ENCODE measurements at places on chromosomes 1 and 21.

GRCh38 chr1:100720101-100720500 lies 559 bp downstream of the VCAM1 start:
- DNase-seq = no peak

DNA sequence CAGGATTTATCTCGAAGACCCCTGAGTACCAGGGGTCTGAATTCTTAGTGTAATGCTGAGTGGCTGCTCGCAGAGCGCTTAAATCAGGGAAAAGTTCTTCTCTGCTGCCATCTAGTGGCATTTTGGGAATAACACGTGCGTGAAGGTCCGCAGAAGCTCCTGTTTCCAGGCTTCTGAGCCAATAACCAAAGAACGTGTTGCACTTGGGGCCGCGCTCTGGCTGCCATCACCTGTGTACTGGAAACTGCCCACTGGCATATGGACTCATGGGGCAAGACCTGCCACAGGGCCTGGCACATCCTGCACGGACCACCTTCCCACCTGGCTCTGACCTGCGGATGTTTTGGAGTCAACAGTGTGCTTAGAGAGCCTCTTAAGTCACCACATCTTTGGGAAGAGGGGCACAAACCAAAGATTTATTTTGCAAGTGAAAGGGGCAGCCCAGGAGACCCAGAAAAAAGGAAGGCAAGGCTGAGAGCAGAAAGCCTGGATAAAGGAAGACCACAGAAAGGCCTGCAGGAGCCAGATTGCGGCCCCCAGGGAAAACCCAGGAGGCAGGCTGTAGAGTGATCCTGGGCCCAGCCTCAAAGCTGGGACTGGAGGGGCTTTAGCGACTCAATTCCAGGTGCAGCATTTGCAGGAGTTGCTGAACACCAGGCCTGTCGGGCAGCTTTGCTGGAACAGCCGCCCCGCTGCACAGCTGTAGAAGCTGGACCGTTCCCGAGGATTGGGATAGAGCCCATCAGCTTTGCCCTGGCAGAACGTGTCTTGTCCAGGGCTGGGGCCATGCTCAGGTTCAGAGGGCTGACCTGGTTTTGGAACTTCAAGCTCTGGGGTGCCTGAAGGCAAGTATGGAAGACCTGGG lies 13.0 kb downstream of the CHIT1 start:
- peak; percentile 11 for DNase-seq

DNA sequence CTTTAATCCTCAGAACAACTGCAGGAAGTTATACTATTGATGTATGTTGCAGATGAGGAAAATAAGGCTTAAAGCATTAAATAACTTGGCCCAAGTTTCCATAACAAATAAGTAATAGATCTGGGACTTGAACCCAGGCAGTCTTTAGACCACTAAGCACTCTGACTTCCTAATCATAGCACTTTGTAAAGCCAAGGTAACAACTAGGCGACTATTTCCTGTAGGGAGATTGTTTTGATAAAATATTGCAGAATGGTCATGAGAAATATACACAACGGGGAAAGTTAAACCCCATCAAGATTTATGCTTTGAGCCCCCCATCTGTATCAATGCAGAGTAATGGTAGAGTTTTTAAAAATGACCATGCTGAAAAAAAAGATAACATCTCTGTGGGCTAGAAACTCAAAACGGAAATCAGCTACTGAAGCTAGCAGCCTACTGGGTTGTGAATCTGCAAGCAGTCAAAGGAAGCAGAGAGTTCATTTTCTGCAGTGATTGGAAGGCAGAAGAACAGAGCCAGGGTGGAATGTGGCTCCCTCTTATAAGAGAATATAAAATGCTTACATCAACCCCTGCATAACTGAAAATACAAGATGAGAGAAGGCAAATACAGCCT lies 111.2 kb upstream of the OLIG2 start:
- no peak for DNase-seq

GRCh38 chr1:41053316-41053715 lies 31.8 kb upstream of the SLFNL1 start:
- DNase-seq = no peak

GRCh38 chr1:94864821-94865220 lies 44.7 kb downstream of the SLC44A3 start:
- DNase-seq = no peak

DNA sequence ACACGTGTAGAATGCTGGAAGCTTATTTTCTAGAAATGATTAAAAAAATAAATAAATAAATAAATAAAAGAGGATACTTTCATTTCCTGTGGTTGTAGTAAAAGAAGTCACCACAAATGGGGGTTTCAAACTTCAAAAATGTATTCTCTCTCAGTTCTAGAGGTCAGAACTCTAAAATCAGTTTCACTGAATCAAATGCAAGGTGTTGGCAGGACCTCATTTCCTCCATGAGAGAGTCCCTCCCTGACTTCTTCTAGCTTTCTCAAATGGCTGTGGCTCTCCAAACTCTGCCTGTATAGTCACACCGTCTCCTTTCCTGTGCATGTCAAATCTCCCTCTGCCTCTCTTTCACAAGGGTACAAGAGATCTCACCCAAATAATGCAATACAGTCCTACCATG lies 312.6 kb upstream of the CXADR start:
- no peak for DNase-seq

GRCh38 chr21:29689753-29690152 lies 250.0 kb downstream of the GRIK1 start:
- DNase-seq = no peak

DNA sequence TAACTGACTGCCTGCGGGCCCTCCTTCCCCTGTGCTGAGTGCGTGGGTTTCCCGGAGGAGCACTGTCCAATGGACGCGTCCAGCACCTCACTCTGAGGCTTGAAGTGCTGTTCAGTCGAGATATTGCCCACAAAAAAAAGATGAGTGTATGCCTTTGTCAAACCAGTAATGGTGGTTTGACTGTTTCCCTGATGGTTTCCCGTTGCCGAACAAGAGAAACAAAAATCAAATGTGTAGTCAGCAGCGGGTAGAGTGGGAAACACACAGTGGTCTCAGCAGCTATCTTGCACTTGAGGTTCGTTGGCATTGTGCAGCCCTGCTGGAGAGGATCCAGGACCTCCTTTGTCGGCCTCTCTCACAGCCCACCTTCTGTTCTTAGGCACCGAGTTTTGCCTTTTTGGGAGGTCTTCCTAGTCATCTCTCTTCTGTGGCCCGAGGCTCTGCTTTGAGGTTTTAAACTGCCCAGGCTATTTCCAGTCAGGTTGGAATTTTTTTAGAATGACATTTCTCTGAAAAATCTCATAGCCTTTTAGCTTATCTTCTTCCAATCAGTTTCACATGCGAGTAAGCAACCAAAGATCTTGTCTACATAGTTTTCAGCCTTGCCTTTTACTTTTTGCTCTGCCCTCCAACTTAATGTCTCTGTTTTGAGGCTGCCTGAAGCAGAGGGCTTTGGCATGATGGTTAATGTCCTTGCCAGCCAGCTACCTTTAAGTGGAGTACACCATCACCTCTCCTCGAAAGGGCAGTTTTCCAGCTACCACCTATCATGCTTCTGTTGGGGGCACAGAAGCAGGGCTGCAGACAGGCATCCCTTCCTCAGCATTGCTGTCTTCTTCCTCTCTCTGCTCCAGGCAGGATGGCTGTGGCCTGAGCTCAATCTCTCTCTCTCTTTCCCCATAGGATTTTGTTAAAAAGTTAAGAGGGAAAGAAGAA lies 132.3 kb downstream of the URB2 start:
- no peak for DNase-seq

- peak; percentile 69 for DNase-seq
Observed at GRCh38 chr1:109274533-109275476, 8.1 kb downstream of the PSRC1 start.

DNA sequence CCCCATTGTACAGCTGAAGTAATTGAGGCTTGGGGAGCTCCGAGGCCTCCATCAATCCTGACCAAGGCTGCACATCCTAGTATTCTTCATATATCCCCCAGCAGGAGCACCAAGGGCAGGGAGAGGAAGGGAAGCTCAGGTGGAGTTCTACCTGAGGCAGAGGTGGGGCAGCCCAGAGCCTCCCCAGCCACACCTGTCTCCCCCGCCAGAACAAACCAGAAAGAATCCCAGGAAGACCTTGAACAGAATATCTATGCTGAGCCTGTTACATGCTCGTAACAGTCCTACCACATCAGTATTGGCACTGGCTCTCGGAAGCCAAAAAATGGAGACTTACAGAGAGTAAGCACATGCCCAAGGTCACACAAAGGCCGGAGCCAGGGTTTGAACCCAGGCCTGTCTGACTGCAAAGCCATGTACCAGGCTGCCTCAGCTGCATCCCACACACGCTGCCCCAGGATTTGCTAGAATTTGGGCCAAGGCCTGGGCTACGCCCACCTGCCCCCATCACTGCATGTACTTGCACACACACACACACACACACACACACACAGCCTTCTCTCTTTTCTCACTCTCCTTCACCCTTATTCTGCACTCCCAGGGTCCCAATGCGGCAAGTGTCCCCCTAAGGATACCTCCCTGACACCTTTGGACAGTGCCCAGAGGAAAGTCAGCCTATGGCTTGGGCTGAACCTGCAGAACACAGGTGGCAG lies 4.5 kb downstream of the E2F2 start:
- no peak for DNase-seq

GRCh38 chr1:86460998-86461397 lies 7.7 kb upstream of the CLCA1 start:
- no peak for DNase-seq

DNA sequence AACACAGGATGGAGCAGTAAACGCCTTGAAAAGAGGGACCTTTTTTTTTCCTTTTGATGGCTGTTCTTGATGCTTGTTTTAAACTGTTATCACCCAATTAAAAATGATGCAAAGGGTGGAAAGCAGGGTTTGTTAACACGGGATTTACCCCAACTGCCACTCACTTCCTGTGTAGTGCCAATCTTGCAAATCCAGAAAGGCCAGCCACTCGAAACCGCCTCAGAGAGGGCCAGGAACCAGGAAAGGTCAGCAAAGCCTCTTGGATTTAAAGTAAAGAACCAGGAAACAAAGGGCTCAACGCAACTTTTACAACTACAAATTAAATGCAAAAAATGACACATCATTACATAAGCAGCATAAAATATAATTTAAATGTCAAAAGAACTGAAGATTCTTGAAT lies 347.4 kb downstream of the PDE4B start:
- DNase-seq = no peak

DNA sequence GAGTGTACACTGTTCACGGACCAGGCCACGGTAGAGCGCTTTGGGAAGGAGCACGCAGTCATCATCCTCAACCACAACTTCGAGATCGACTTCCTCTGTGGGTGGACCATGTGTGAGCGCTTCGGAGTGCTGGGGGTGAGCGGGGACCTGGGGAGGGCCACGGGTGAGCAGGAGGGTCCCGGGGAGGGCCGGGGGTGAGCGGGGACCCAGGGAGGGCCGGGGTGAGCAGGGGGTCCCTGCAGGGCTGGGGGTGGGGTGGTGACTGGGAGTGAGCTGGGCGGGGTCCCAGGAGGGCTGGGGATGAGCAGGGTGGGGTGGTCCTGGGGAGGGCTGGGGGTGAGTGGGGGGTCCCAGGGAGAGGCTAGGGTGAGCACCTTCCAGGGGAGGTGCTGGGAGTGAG lies 44.1 kb upstream of the TRAPPC10 start:
- DNase-seq = no peak

DNA sequence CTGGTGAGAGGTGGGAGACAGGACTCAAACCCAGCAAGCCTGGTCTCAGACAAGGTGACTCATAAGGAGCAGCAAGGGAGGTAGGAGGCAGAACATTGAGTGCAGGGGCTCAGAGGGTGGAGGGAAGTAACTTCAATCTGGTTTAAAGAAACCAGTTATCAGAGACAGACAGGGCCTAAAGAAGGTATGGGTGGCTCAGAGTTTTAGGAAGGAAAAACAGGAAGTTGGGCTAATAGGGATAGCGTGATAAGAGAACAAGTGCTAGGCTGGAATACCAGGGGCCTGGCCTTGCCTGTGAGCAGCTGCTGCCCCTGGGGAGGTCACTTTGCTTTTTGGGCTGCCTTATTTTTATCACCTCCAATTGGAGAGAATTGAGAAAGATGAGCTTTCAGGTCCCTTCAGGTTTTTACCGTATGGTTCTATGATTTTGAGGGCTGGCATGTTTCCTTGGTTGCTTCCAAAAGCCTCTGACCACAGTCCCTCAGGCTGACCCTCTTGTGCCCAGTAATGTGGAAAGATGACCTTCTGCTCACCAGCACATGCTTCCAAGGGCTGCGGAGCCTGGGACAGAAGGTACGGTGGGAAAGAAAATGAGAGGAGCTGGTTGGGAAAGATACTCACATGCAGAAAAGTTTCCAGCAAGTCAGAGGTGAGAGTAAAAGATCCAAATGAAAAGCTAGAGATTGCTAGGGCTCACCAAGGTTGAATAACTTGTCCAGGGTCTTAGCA lies 77.0 kb downstream of the DDR2 start:
- no peak for DNase-seq

DNA sequence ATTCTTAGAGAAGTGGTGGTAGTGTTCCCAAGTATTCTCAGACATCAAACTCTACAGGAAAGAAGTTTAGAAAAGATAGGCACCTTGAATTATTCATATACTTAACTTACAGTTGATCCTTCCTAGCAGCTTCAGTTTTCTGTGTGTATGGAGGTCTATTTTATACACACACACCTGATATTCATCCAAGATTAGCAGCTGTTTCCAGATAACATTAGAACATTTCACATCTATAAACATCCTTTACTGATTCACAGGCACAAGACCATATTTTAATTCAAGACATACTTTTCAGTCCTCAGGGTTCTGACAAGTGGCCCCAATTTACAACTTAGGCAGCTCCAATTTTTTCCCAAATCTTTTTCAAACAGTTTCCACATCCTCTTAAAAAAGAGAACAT lies 287.8 kb upstream of the USP25 start:
- no peak for DNase-seq

- DNase-seq = no peak
Observed at GRCh38 chr1:206918076-206918475, 3.7 kb downstream of the FCMR start.

GRCh38 chr1:44059664-44060355 lies 28.5 kb upstream of the SLC6A9 start:
- DNase-seq = no peak

- no peak for DNase-seq
Observed at GRCh38 chr1:44723496-44724295, 7.3 kb downstream of the RNU5D-1 start.

DNA sequence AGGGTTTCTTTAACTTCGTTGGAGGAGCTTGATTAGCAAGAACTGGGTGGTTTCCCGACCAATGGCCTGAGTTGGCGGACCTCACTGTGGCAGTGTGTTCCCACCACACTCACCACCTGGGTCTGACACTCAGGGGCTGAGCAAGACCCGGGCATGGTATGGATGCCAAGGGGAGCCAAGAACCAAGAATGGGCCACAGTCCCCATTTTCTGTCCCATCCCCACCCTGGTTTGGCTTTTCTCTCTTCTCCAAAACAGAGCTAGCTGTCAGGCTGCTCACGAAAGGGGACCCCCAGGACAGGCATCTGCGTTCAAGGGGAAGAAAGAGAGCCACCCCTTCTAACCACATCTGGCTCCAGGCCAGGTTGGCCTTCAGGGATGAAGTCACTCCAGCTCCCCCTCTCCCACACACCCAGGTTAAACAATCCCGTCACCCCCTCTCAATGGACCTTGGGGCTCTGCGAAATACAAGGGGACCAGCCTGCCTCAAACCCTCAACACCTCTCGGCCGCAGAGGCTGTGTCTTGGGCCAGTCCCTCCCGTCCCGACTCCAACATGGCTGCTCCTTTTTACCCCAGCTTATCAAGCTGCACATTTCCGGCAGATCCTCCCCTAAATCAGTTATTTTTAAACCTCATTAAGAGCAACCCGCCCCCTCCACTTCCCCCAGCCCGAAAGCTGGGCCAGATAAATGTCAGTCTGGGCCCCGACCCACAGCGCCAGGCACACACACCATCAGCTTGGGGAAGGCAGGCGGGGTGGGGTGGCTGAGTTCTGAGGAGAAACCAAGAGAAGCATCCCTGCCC lies 3.4 kb downstream of the TAGLN2 start:
- no peak for DNase-seq
